ENCODE measurements at places on chromosomes 6 and 20.

DNA sequence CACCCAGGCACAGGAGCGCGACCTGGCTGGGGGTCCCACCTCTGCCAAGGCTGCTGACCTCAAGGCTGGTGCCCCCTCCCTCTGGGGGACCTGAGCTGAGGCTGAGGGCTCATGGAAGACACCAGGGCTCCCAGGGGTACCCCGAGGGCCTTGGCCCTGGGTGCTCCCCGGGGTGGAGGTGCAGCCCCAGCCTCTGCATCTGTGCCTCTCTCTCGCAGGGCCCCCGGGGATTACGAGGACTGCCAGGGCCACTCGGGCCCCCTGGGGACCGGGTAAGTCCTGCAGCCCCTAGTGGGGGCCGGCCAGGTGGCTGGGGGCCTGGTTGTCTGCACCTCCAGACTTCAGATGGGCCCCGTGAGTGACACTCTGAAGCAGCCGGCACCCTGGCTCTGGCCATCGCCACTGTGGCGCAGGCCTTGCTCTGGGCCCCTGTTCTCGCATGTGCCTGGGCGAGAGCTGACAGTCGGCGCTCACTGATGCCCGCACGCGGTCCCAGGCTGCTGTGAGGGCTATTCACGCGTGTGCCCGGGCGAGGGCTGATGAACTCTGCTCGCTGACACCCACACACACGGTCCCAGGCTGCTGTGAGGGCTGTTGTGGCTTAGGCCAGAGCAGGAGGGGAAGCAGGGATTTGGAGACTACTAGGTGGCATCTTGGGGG, 9.3 kb downstream of the COL9A3 start:
- no peak for DNase-seq

GRCh38 chr6:12968839-12969558, 252.4 kb downstream of the PHACTR1 start:
- DNase-seq: no peak

GRCh38 chr6:160972111-160972510, 19.5 kb upstream of the MAP3K4 start:
- no peak for DNase-seq

DNA sequence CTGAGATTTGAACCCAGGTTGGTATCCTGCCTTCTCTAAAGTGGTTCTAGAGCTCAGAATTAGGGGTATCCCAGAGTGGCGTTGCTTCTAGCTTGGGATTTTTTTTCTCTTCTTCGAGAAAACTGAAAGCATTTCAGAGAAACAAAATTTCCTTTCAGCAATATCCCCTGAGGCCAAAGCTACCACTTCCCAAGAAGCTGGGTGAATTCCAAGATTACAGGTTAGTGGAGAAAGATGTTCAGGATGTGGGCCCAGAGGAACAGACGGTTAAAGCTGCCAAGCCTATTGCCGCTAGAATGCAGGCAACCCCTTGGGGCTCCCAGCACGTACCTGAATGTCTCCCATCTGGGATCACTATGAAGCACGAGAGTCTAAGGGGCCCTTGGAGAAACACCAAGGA, 134.1 kb downstream of the FOXO3 start:
- no peak for DNase-seq

DNA sequence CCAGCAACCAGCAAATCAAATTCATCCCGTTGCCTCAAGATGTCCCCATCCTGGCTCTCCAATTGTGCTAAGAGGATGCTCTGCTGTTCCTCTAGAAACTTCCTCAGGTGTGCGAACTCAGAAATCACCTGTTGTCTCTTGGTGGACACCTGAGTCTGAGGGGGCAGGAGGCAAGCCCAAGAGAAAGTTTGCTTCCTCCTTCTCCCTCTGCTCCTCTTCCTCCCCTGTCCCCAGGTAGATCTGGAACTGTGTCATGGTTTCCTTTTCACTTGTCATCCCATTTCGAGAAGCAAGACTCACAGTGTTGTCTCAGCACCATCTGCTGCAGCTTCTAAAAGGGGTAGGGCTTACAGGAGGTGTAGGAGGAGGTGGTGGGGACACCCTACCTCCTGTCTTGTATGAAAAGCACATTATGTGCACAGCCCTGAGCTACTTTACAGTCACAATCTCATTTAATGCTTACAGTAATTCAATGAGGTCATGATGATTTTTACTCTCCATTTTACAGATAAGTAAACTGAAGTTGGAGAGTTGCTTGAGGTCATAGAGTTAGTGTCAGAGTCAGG, 2.5 kb downstream of the TRIM10 start:
- no peak for DNase-seq

DNA sequence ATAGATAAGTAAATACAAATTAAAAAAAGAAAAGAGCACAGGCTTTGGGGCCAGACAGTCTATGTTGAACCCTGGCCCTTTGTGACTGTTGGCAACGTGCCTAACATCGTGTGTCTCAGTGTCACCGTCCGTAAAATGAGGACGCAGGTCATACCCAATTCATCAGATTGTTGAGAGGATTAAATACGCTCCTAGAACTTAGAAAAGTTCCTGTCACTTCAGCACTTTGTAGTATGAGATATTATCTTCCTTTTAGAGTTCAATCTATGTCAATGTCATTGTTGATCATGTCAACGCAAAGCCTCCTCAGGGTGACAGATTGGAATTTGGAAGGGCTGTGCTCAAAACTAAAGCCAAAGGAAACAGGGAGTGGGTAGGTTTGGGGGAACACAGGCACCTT, 21.7 kb downstream of the SERPINB1 start:
- no peak for DNase-seq

DNA sequence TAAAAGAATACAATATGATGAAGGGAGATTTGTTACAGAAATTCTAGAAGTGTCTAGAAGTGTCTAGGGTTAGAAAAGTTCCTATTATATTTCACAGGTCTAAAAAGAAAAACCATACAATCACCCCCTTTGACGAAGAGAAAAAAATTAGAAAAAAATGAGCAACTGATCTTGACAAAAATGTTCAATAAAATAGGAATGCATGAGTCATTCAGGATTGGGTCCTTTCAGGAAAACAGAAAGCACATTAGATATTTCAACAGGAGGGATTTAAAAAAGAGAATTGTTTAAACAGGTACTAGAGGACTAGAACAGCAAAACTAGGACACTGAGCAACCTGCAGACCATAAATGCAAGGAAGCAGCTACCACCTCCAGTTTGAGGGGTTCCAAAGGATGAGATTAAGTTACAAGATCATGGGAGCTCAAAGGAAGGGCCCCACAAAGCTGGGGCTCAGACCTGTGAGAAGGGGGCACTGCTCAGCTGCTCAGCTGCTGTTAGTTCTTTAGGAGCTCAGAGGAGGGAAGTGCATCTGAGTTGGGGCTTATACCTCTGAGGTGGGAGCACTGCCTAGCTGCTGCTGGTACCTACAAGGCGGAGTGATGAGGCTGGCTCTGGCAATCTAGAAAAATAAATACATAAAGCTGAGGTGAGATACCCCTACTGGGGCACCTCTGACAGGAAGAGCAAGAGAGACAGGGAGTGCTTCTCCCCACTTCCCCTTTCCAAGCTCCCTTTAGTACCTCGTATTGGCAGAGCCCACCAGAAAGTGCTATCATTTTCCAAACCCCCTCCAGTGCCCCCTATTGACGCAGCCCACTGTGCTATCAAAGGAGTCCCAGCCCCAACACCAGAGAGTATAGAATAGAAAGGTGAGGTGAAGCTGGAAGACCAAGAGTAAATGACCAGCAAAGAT, 27.1 kb upstream of the BEND6 start:
- DNase-seq: no peak

DNA sequence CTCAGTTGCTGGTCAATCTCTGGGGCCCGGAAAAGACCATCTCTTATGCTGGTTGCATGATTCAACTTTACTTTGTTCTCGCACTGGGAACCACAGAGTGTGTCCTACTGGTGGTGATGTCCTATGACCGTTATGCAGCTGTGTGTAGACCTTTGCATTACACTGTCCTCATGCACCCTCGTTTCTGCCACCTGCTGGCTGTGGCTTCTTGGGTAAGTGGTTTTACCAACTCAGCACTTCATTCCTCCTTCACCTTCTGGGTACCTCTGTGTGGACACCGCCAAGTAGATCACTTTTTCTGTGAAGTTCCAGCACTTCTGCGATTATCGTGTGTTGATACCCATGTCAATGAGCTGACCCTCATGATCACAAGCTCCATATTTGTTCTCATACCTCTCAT, 4.3 kb downstream of the OR2J3 start:
- DNase-seq: no peak

- DNase-seq: no peak
These were observed 311.0 kb downstream of the THBS2 start for GRCh38 chr6:168942646-168943045.

- peak; percentile 90 for DNase-seq
These were observed 502.2 kb upstream of the JARID2 start for GRCh38 chr6:14743474-14744211.

DNA sequence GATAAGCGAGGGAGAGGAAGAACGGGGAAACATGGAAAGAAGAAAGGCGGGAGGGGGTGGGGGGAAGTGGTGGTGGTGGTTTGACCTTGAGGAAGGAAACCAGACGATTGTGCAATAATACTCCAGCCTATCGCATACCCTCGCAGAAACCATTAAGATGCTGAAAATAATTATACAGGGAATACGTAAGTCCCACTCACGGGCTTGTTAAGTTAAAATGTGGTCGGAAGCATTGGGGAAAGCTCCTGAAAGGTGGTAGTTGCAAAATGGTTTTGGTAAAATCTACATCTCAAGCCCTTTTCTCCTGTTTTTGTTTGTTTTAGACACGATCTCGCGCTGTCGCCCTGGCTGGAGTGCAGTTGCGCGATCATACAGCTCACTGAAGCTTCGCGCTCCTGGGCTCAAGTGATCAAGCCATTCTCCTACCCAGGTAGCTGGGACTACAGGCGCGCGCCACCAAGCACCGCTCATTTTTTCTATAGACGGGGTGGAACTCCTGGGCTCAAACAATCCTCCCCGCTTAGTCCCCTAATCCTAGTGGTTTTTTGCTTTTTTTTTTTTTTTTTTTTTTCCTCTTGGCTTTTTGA, 128.9 kb upstream of the ZNF184 start:
- no peak for DNase-seq

DNA sequence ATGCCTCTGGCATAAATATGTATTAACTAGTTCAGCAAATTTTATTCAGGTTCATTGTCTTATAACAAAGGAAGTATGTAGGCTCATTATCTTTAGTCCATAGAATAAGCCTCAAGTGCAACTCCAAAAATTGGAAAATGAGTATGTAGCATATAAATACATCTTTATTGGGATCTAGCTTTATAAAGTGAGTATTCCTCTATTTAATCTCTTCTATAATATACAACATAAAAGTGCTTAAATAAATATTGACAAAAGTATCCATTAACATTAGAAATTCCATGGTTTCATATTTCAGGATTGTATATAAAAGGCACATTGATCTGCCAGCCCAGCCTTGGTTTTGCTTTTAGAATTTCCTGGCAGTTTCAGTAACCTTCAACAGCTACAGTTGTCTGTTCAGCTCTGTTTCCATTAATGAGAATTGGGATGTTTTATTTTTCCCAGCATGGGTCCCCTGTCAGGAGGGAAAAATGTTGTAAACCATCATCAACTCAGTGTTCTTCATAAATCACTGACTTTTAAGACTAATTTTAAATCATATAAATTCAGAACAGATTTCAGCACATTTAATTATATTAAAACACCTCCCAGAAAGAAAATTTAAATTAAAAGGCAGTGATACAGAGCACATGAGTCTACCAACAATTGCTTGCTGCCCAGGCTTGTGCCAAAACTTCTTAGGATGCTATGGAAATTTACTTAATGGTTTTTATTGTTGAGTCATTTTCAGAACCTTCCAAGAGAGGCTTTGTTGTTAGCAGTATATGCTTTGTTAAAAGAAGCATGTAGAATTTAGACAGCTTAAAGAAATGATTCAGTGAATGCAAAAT, 119.7 kb downstream of the ADGRG6 start:
- no peak for DNase-seq

- DNase-seq: no peak
These were observed 123.6 kb upstream of the MMS22L start for GRCh38 chr6:97406633-97407032.

GRCh38 chr6:55643861-55644260, 64.9 kb upstream of the HMGCLL1 start:
- no peak for DNase-seq

- DNase-seq: no peak
These were observed 76.7 kb upstream of the ZFP64 start for GRCh38 chr20:52268184-52268749.
